ENCODE measurements at places on chromosomes 6 and 20. TPM values are rescaled to one million over a fixed set of nuclear protein-coding genes. Genes with fewer than 3 reads are reported as not detected.

The RUNX2 gene
- total RNA-seq, result 2.9 TPM

The SOBP gene
- 17.2 TPM for total RNA-seq

The APCDD1L gene
- 0.12 TPM for total RNA-seq

The OR2J3 gene
- 2.9 TPM for total RNA-seq

The PHACTR3 gene
- 0.94 TPM for total RNA-seq

The PRDM1 gene
- total RNA-seq, result 4.1 TPM

The EPHA7 gene
- total RNA-seq, result 4.8 TPM

GRCh38 chr6:127069659-127070279 is 48.7 kb upstream of the RSPO3 start:
- H3K27me3 ChIP-seq, result no peaks in the 10 kb centered on the region
- H3K36me3 ChIP-seq, result no peaks in the 10 kb centered on the region
- H3K4me3 ChIP-seq, result no peak overlapping the region
- no peak overlapping the region for H3K27ac ChIP-seq
- H3K4me1 ChIP-seq, result no peaks in the 10 kb centered on the region

DNA sequence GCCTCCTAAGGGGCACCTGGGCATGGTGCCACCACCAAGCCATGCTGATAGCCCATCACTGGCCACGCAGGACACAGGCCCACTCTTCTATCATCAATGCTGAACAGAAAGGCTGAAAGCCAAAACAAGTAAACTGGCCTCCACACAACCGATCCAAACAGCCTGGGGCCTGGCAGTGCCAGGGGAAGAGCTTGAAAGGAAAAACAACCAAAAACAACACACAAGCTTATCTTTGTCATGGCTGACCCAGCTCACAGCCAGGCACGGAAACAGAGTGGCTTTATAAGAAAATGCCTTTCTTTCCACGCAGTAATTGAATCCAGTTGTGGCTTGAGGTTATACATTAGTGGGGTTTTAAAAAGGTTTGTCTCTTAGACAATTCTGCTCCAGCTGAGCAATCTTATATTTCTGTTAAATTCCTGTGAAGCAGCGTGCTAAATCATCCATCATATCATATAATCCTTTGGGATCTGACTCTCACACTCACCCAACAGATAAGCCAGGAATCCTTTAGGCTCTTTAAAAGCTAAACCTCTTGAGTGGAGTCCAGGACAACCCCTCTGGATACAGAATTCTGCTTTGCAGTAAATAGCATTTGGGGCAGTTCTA is 65.4 kb upstream of the SLC22A16 start:
- DNase-seq, result no peak
- H3K4me3 ChIP-seq, result no peak overlapping the region
- no peaks in the 10 kb centered on the region for H3K36me3 ChIP-seq
- H3K27ac ChIP-seq, result no peak overlapping the region
- H3K4me1 ChIP-seq, result no peaks in the 10 kb centered on the region
- H3K27me3 ChIP-seq, result no peaks in the 10 kb centered on the region

- no peaks in the 10 kb centered on the region for H3K4me1 ChIP-seq
- H3K36me3 ChIP-seq, result no peaks in the 10 kb centered on the region
- H3K4me3 ChIP-seq, result no peak overlapping the region
- no peak overlapping the region for H3K27ac ChIP-seq
- no peak for DNase-seq
Observed at GRCh38 chr20:62707921-62708521, 615 bp upstream of the NTSR1 start.

- DNase-seq, result no peak
- no peaks in the 10 kb centered on the region for H3K27me3 ChIP-seq
- no peak overlapping the region for H3K4me3 ChIP-seq
- H3K4me1 ChIP-seq, result no peaks in the 10 kb centered on the region
- H3K27ac ChIP-seq, result no peak overlapping the region
Observed at GRCh38 chr6:38755874-38756273, 40.8 kb downstream of the DNAH8 start.

- H3K4me3 ChIP-seq, result no peak overlapping the region
- no peaks in the 10 kb centered on the region for H3K36me3 ChIP-seq
- H3K4me1 ChIP-seq, result no peaks in the 10 kb centered on the region
- H3K27ac ChIP-seq, result no peak overlapping the region
- no peaks in the 10 kb centered on the region for H3K27me3 ChIP-seq
- DNase-seq, result no peak
Observed at GRCh38 chr6:128807577-128807976, 75.4 kb upstream of the LAMA2 start.

GRCh38 chr6:165580136-165580535 is 82.9 kb downstream of the PDE10A start:
- no peak for DNase-seq
- no peaks in the 10 kb centered on the region for H3K4me1 ChIP-seq
- H3K27me3 ChIP-seq, result no peaks in the 10 kb centered on the region
- no peak overlapping the region for H3K4me3 ChIP-seq
- H3K27ac ChIP-seq, result no peak overlapping the region

- H3K27me3 ChIP-seq, result no peaks in the 10 kb centered on the region
- DNase-seq, result no peak
- no peak overlapping the region for H3K4me3 ChIP-seq
- no peaks in the 10 kb centered on the region for H3K36me3 ChIP-seq
- H3K27ac ChIP-seq, result no peak overlapping the region
- H3K4me1 ChIP-seq, result no peaks in the 10 kb centered on the region
Observed at GRCh38 chr6:20098267-20098876, 113.9 kb downstream of the MBOAT1 start.

DNA sequence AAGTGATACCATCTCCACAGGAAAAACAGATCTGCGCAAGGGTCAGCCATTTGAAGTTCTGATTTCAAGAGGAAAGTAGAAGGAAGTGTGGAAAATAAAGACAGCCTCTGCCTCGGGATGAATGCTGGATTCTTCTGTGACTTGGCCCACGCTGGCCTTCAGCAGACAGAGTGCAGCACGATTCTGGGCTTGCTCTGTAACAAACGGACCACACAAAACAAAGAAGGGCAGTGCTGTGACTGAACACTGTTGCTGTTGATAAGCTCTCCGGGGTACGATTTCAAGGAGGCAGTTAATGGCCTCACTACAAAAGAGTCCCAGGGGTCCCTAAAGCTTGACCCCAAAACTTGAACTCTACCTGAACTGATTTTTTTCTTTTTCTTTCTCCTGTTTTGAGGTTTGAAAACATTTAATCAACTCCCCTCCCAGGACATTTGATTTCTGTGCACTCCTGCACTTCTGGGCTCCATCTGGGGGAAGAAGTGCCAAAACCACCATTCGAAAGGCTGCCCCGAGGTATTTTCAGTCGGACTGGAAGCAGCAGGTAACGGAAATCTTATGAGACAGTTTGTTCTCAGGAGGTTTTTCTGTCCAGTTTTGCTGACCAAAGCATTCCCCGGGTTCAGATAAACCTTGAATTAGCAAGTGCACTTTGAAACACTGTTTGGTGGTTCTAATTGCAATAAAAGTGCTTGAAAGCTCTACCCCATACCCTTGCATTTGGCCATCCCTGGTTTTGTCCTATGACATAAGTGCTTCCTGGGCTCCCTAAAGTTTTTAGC is 189.6 kb downstream of the MYLK4 start:
- H3K36me3 ChIP-seq, result no peaks in the 10 kb centered on the region
- H3K4me1 ChIP-seq, result no peaks in the 10 kb centered on the region
- H3K27ac ChIP-seq, result no peak overlapping the region

- no peak overlapping the region for H3K27ac ChIP-seq
- no peaks in the 10 kb centered on the region for H3K4me1 ChIP-seq
- no peaks in the 10 kb centered on the region for H3K27me3 ChIP-seq
- H3K36me3 ChIP-seq, result no peaks in the 10 kb centered on the region
- no peak for DNase-seq
Observed at GRCh38 chr6:96888745-96889144, 8.9 kb downstream of the NDUFAF4 start.

Measured in testis (tissue), 5 donors.